ENCODE measurements at places on chromosomes 4 and X.

GRCh38 chr4:19402581-19403065 is 849.1 kb upstream of the SLIT2 start:
- DNase-seq: no peak

DNA sequence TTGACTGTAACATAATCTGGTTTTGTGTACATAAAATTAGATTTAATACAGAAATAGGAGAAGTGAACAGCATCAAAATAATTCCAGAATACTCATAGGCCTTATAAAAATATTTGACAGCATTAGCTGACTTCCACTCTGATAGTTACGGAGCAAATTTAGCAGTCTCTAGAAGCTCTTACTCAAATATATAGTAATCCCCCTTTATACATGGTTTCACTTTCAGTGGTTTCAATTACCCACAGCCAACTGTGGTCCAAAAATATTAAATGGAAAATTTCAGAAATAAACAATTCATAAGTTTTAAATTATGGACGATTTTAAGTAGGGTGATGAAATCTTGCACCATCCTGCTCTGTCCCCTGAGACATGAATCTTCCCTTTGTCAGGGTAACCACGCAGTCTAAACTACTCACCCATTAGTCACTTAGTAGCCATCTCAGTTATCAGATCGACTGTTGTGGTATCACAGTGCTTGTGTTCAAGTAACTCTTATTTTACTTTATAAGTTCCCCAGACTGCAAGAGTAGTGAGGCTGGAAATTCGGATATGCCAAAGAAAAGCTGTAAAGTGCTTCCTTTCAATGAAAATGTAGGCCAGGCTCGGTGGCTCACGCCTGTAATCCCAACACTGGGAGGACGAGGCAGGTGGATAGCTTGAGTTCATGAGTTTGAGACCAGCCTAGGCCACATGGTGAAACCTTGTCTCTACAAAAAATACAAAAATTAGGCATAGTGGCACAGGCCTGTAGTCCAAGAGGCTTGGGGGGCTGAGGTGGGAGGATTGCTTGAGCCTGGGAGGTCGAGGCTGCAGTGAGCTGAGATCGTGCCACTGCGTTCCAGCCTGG is 17.2 kb upstream of the RTL9 start:
- DNase-seq: no peak

GRCh38 chr4:70927502-70928137 is 25.5 kb downstream of the MOB1B start:
- no peak for DNase-seq

- DNase-seq: no peak
These were observed 68.7 kb downstream of the ENPP6 start for GRCh38 chr4:184148738-184149637.

GRCh38 chr4:30952526-30953219 is 232.5 kb downstream of the PCDH7 start:
- no peak for DNase-seq

DNA sequence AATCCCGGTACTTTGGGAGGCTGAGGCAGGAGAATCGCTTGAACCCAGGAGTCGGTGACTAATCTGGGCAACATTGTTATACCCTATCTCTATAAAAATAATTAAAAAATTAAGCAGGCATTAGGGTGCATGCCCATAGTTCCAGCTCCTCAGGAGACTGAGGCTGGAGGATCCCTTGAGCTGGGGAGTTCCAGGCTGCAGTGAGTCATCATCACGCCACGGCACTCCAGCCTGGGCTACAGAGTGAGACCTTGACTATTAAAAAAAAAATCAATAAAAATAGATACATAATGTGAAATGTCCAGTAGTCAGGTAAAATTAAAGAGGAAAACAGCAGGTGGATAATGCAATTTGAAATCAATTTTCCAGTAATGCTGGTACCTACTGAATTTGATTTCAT is 14.6 kb downstream of the ADGRL3 start:
- DNase-seq: no peak

DNA sequence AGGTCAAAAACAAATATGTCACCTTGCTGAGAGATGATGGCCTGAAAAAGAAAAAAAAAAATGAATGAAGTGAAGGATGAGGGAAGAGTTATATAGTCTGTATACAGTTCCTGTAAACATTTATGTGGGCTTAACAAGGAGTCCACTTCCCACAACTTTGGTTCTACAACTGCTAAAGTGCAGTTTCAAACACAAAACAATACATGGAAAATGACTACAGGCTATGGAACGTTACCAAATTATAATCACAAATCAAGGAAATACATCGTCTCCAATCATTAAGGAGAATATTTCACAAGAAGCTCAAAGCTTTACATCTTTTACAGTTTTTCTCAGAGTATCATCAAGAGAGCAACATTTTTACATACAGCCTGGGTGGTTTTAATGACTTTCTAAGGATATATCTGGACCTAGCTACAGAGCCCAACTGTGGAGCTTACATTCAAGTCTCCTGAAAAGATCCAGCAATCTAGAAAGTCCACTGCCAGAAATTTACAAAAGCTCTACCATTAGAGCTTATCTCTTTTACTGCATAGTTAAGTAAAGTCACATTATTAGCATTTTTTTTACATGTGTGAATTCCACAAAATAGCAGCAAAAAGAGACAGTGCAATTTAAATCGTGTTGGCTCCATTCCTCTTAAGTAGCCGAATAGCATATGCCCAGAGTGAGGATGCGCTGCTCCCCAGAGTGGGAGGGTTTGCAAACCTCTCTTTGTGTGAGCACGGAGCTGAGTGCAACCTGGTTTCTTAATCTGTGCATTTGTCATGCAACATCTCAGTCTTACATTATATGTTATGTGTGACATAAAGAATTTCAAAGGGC is 128.3 kb downstream of the MANBA start:
- DNase-seq: no peak

DNA sequence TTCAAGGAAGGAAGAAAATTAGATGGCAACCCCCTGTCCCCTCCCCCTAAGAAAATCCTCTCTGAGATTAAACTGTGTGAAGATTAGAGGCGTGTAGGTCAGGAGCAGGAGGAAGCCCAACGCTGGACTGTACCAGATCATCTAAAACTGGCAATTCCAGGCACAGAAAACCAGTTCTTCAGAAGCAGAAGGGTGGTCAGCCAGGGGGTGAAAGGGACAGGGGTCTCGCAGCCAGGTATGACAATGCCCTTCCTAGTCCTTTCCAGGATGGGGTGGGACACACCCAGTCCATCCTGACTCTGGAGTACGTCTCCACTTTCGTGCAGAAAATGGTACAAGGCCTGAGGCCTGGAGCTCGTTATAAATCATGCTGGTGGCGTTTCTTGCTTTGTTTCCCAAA is 3.3 kb upstream of the RHOH start:
- peak; percentile 72 for DNase-seq

GRCh38 chr4:185709802-185710486 is 102.0 kb downstream of the SORBS2 start:
- DNase-seq: no peak

GRCh38 chr4:160319221-160319867 is 1216.5 kb downstream of the RAPGEF2 start:
- no peak for DNase-seq

GRCh38 chr4:111961809-111962208 is 183.4 kb upstream of the FAM241A start:
- DNase-seq: no peak

- DNase-seq: no peak
These were observed 85.7 kb upstream of the EXOC1L start for GRCh38 chr4:55733932-55734331.

DNA sequence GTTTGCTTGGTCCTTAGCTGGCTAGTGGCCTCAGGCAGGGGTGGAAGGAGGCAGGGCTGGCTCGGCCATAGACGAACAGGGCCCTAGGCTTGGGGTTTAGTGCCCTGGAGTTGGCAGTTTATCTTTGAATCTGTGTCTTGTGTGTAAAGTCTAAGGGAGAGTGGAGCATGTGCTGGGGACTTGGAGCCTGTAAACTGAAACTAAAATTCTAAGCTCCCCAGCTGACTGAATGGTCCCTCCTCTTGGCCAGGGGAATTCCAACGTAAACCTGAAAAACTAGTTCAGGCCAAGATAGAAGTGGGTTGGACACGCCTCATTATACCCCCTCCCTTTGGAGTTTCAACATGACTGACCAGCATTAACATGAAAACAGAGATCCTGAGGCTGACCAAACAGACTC is 46.1 kb upstream of the GPR78 start:
- DNase-seq: no peak

- DNase-seq: no peak
These were observed 9.8 kb downstream of the AADAT start for GRCh38 chr4:170079981-170080380.

GRCh38 chr4:179615704-179616103 is 2173.5 kb upstream of the AGA start:
- no peak for DNase-seq

DNA sequence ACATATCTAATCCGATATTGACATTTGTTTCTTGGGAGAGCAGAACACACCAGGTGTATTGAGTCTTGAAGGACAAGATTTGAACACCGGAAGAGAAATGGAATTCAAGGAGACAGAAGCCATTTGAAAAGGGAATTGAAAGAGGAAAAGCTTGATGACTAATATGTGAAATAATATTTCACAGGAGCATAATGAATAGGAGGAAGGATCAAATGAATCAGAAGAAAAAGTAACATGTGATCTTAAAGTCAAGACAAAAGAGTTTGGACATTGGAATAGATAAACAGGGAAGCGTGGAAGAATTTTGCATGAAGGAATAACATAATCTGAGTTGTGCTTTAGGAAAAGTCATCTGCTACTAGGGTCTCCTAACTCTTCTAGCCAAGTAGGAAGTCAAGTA is 145.5 kb upstream of the PDHA2 start:
- DNase-seq: no peak

GRCh38 chrX:12467321-12467720 is 323.9 kb upstream of the PRPS2 start:
- DNase-seq: no peak

- no peak for DNase-seq
These were observed 870.7 kb upstream of the INTU start for GRCh38 chr4:126761947-126762662.

DNA sequence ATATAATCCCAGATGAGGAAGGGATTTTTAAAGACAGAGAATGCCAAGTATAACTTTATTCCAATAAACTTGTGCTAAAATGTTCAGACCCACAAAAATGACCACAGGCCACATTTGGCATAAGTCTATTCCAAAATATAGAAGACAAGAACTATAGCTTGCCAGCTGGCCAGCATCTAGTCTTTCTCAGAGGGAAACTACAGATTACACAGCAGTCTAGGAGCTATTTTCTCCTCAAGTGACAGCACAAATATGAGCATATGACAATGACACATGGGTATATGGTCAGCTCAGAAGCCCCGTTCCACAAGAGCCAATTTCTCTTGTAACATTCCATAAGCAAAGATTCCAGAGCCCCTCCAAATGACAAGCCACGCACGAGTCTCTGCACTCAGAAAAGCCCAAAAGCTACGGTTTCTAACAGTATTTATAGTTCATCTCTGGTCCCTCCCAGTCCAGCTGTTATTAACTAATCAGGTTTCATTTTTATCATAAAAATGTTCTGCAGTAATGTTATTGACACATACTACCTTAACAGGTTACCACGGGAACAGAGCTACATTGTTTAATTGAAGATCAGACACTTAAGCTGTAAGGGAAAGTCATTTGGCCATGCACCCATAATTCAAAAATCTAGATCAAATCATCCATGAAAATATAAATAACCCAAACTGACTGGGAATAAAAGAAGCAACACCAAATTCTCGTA is 70.3 kb downstream of the RAB28 start:
- DNase-seq: no peak

DNA sequence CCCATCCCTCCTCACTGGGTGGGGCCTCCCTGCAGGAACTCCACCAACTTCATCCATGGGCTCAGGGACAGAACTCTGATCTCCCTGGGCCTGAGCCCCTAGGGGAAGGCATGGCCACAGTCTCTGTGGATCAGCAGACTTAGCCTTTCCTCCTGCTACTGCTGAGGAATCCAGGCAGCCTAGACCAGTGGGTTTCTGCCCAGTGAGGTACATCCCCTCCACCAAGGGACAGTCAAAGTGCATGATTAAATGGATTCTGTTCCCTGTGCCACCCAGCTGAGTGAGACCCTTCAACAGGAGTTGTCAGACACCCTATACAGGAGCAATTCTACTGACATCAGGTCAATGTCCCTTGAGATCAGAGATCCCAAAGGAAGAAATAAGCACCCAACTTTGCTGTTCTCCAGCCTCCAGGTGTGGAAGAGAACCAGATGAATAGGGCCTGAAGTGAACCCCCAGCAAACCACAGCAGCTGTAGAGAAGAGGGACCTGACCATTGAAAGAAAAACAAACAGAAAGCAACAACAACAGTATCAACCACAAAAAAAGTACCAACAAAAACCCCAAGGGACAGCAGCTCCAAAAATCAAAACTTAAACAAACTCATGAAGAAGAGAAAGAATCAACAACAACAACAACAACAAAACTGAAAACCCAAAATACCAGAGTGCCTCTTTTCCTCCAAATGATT is 84.8 kb downstream of the CHIC1 start:
- no peak for DNase-seq

DNA sequence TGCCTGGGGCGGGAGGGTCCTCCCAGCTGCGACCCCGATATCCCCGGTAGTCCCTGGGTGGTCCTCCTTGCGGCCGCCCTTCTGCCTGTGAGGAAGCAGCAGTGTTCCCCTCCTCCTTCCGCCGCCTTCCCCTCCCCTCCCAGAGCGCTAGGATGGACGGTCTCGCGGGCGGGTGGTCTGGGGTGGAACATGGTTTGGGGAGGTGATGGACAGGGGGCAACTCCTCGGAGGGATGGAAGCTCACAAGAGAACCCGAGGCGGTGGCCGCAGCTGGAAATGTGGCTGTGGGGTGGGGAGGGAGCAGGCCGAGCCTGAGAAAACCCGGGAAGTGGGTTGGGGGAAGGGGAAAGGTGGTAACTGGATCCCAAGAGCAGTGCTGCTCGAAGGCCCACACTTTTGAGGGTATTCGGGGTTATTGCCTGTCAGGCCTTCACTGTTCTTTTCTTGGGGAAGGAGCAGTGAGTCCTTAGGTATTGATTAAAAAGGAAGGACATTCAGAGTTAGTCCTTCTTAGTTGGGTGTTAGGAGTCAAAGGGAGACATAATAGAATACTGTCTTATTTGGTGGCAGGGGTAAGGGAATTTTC is 581 bp downstream of the UBE2K start:
- no peak for DNase-seq

- no peak for DNase-seq
These were observed 30.0 kb downstream of the C4orf50 start for GRCh38 chr4:5988086-5988845.

GRCh38 chrX:71181558-71181909 is 36.9 kb downstream of the NLGN3 start:
- no peak for DNase-seq

GRCh38 chr4:57443308-57443707 is 333.1 kb upstream of the IGFBP7 start:
- no peak for DNase-seq

DNA sequence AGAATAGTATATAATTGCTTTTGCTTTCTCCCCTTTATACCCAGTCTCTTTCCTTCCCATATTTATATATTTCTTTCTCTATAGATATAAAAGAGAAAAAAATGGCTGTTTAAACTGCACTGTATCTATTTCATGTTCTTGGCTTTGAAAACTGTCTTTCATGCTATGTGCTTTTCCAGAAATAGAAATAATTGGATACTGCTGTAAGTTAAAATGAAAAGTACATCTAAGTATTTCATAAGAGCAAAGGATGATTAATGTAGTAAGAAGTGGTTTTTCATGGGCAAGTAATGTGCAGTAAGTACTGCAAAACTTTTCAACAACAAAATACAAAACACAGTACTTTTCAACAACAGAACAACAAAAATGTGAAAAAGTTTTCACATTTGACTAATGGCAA is 237.9 kb downstream of the SNCA start:
- no peak for DNase-seq

All from vagina (tissue), 2 donors.